ENCODE measurements at places on chromosomes 7 and 10.

DNA sequence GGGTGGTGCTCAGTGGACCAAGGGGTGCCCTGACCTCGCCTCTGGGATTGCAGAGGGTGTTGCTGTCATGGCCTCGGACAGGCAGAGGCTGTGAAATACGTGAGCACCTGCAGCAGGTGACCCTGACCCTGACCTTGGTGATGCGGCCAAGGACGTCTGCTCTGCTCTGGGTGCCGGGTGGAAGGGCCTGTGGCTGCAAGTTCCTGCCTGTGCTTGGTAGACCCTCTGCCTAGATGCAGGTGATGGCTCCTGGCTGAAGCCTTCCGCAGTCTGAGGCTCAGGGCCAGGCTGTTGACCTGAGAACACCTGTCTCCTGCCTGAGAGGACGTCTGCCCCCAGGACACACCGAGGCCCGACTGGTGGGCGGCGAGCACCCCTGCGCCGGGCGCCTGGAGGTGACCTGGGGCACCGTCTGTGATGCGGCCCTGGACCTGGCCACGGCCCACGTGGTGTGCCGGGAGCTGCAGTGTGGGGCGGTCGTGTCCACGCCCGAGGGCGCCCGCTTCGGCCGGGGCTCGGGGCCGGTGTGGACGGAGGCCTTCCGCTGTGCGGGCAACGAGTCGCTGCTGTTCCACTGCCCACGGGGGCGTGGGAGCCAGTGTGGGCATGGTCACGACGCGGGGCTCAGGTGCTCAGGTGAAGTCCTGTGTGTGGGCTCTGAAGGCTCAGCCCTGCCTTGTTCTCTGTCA, 4.4 kb downstream of the SCART1 start:
- no peak for DNase-seq

- no peak for DNase-seq
These were observed 122.4 kb downstream of the CTTNBP2 start for GRCh38 chr7:117750612-117751563.

- no peak for DNase-seq
These were observed 179.9 kb upstream of the NPVF start for GRCh38 chr7:25408012-25408687.

GRCh38 chr10:105837951-105838350, 1196.9 kb downstream of the SORCS3 start:
- DNase-seq = no peak

- no peak for DNase-seq
These were observed 6.3 kb downstream of the RAPGEF5 start for GRCh38 chr7:22350466-22351328.

GRCh38 chr10:80487791-80488538, 33.9 kb downstream of the TSPAN14 start:
- DNase-seq = peak; percentile 68

GRCh38 chr10:12975906-12976305, 25.6 kb downstream of the CCDC3 start:
- no peak for DNase-seq

- DNase-seq = no peak
These were observed 35.1 kb downstream of the GPER1 start for GRCh38 chr7:1122832-1123501.

- no peak for DNase-seq
These were observed 444.1 kb upstream of the LRRN3 start for GRCh38 chr7:110646804-110647203.

GRCh38 chr10:11178606-11179515, 161.2 kb downstream of the CELF2 start:
- peak; percentile 84 for DNase-seq

- no peak for DNase-seq
These were observed 30.1 kb downstream of the APBB1IP start for GRCh38 chr10:26468291-26468690.

DNA sequence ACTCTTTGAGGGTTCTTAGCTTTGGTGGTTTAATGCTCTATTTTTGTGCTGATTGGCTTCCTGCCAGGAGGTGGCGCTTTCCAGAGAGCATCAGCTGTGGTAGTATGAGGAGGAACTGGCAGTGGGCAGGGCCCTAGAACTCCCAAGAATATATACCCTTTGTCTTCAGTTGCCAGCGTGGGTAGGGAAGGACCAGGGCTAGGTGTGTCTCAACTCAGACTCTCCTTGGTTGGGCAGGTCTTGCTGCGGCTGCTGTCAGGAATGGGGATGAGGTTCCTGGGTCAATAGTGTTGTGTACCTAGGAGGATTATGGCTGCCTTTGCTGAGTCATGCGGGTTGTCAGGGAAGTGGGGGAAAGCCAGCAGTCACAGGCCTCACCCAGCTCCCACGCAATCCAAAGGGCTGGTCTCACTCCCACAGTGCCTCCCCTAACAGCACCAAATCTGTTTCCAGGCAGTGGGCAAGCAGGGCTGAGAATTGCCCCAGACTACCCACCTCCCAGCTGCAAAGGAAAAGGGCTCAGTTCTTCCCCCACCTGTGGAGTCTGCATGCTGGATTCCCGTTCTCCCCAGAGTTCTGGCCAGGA, 191.5 kb downstream of the PHTF2 start:
- DNase-seq = no peak

GRCh38 chr7:130929896-130930659, 196.1 kb upstream of the KLF14 start:
- no peak for DNase-seq

GRCh38 chr7:44958645-44959344, 20.0 kb downstream of the MYO1G start:
- DNase-seq = no peak

DNA sequence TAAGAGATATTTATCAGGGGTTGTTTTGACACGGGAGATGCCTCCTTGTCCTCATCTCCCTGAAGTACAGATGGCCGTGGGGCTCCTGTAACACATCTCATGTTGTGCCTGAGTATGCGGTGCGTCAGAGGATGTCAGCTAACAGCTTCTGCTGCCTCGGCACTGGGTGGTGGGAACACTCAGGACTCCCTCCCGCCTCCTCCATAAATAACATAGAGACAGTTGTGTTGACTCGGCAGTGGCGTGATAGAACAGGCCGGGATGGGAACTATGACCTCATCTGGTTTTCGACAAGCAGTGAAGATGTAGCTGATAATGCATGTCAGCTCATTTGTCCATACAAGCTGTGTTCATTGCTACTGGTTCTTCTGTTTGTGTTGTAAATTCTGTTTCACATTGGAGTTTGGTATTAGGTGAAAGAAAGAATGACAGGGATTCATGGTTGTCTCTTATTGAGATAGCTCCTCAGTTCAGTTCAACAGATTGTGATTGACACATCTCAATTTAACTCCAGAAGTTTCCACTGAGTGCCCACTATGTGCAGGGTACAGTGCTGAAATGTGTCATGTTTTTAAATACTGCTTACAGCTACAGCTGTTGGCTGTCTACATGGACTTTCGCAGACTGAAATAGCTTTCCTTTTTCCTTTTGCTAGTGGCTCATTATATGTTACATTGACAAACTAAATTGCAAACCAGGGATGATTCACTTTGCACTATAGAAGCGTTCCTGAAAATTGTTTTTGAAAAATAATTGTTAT, 87.4 kb downstream of the CHN2 start:
- DNase-seq = no peak

- no peak for DNase-seq
These were observed 24.8 kb upstream of the OCM2 start for GRCh38 chr7:98014830-98015229.

GRCh38 chr10:81570349-81570748, 304.6 kb upstream of the NRG3 start:
- no peak for DNase-seq

DNA sequence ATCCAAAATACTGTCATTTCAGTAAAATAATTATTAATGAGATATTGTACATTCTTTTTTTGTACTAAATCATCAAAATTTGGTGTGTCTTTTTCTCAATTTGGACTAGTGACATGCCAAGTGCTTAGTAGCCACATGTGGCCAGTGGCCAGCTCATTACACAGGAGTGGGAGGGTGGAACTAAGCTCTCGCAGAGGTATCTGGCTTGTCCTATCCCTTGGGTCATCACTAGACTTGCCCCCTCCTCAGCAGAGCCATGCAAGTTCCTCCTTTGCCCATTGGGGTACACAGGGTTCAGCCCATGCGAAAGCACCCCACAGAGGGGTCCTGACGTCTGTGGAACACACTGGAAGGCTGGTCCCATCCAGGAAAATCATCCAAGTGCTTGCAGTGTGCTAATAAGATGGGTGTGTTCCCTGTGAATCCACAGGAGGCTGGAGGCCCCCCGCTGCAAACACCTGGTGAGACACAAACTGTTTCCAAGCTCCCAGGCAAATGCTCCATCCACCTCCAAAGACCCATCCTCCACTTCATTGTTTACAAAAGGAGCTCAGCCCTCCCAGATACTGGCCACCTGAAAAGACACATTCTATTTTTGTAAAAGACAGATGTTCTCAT, 1.3 kb downstream of the ARHGAP22 start:
- no peak for DNase-seq

- no peak for DNase-seq
These were observed 531.3 kb upstream of the FZD8 start for GRCh38 chr10:36173364-36173763.

DNA sequence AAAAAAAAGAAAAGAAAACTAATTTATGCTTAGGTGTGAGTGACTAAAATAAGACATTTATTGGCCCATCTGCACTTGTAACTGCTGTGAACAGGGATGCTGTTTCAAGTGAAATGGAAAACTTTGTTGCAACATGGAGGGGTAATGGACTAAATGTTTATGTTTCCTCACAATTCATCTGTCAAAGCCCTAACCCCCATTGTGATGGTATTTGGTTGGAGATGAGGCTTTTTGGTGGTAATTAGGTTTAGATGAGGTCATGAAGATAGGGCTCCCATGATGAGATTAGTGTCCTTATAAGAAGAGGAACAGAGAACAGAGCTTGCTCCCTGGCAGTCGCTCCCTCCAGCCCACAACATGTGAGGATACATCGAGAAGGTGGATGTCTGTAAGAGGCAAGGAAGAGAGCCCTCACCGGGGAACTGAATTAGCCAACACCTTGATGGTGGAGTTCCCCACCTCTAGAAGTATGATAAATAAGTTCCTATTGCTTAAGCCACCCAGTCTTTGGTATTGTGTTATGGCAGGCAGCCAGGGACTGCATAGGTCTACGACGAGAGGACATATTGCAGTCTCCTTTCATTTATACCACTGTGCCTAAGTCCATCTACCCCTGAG, 28.6 kb upstream of the VCL start:
- no peak for DNase-seq

DNA sequence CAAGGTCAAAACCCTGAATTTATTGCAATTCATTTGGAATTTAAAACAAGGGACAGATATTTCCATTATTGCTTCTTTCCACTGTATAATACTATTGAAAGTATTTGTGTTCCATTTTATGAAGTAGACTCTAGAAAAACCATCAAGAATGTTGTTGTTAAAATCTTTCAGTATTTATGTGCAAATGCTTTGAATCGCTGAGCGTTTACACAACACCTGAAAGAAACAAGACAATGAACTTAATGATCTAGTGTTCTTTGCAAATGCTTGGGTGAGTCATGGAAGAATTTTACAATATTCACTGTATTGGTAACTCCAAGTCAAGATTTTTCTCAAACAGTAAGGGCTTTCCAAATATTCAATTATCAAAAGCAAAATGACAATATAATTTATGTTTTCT, 97.1 kb downstream of the VIPR2 start:
- no peak for DNase-seq

- DNase-seq = no peak
These were observed 52.8 kb downstream of the NRF1 start for GRCh38 chr7:129664029-129665012.

GRCh38 chr7:151769188-151769821, 107.6 kb downstream of the PRKAG2 start:
- peak; percentile 60 for DNase-seq

GRCh38 chr7:20383351-20383750, 52.7 kb downstream of the ITGB8 start:
- DNase-seq = no peak

- no peak for DNase-seq
These were observed 131.8 kb upstream of the WDR11 start for GRCh38 chr10:120719333-120719732.

DNA sequence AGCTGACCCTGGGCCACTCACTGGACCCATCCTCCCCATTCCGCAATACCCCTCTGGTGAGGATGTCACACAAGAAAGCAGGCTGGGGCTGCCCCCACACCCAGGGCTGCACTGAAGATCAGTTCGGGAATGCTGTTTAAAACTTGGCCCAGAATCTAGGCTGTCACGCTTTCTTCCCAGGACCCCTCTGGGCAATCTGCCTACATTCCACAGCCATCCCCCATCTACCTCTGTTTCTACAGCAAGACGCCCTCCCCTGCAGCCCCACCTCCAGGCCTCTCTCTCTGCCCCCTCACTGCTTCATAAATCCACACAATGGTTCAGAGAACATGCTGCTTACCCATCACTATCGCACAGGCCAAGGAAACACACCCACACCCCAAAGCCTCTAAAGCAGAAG, 36.1 kb downstream of the XPNPEP1 start:
- no peak for DNase-seq

DNA sequence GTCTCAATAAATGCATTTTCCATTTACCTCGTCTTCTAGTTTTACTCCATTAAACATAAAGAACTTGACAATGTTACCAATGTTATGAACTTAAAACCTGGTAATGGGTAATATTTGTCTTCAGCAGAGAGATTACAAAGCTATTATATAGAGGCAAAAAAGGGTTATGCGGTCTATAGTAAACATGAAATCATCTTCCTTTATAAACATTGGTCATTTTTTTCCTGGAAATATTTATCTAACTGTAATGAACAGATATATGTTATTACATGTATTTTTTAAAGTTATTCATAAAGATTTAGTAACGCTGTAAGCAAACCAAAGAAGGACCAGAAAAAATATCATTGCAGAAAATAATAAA, 1.3 kb downstream of the VWDE start:
- DNase-seq = no peak

DNA sequence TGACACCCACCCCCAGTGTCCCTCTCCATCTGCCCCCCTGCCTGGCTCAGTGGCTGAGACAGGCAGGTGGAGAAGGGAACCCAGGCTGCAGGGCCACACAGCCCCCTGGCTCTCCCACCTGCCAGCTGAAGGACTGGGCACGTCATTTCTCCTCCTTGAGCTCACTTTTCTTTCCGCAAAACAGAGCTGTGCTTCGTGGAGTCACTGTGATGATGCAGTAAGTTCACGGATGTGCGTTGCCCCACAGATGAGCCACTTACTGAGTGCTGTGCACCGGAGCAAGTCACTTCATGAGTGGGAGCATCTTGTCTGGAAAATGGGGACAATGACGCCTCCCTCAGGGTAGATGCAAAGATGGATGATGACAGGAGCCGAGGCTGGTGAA, 2.7 kb downstream of the OPN4 start:
- no peak for DNase-seq

DNA sequence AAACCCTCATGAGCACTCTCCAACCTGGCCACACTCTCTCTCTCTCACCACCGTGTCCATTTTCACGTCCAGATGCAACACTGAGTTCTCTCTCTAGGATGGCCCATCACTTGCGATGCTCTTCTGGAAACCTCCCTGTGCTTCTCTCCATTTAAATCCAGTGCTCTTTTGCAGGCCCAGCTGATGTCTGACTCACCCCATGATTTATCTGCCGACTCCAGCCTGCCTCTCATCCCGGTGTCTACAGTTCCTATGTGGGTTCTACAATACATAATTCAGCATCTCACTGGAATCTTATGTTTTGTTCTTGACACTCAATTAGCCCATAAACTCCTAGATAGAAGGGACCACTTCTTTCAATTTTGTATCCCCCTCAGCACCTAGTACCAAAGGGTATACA, 5.0 kb downstream of the TPK1 start:
- DNase-seq = no peak

- DNase-seq = peak; percentile 66
These were observed 12.4 kb downstream of the CALY start for GRCh38 chr10:133324198-133324792.

GRCh38 chr10:4070184-4070583, 285.2 kb upstream of the KLF6 start:
- no peak for DNase-seq
